Thyroid gland (tissue), 4 donors: ENCODE measurements at places on chromosomes 2 and 18. TPM values are rescaled to one million over a fixed set of nuclear protein-coding genes. Genes with fewer than 3 reads are reported as not detected.

Gene UGT1A5
- total RNA-seq, result 0.94 TPM

Gene UGT1A9
- total RNA-seq, result not detected

Gene NOTO
- not detected for total RNA-seq

Gene UGT1A10
- 0.27 TPM for total RNA-seq

Gene SUCLG1
- total RNA-seq, result 129 TPM
